ENCODE measurements at places on chromosomes 3 and 15.
A peak's percentile ranks its signal among the peaks of the same experiment; 100 is the strongest.

DNA sequence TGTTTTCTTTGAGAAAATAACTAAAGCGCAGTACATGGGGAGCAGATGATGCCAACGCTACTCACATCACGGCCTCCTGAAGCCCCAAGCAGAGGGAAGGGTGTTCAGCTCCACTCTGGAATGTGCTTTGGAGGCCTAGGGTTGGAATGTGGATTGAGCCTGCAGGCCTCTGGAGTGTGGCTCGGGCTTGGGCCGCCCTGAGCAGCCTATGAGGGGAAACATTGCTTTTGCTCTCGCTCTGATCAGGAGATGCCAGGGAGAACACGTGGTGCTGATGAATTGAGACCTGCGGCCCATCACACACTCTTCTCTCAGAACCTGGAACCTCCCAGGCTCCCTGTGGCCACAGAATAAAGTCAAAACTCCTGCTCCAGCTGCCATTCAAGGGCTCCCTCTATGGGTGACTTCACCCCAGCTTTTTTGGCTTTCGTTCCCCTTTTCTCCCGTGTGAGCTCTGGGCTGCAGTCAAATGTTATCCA, 23.3 kb downstream of the CCDC13 start:
- DNase-seq = no peak

DNA sequence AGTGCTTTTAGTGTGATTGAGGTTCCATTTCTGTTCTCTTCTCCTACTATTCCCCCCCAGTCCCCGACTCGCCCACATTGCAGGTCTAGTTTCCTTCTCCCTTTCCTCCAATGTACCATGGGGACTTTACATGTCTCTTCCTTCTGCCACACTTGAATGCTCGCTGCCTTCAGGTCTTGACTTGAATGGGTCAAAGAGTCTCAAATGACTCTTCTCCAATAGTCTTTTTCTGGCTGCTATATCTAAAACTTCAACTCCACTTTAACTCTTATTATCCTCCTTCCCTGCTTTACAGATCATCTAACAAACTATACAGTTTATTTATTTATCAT, 213.9 kb upstream of the SLC2A2 start:
- no peak for DNase-seq

GRCh38 chr3:100057716-100058575, 56.4 kb downstream of the FILIP1L start:
- no peak for DNase-seq

GRCh38 chr15:88385078-88385700, 82.0 kb downstream of the MRPL46 start:
- no peak for DNase-seq

- no peak for DNase-seq
Measured at GRCh38 chr15:68599560-68600071, 20.8 kb downstream of the CORO2B start.

- no peak for DNase-seq
Measured at GRCh38 chr3:188244395-188244861, 90.5 kb downstream of the LPP start.

DNA sequence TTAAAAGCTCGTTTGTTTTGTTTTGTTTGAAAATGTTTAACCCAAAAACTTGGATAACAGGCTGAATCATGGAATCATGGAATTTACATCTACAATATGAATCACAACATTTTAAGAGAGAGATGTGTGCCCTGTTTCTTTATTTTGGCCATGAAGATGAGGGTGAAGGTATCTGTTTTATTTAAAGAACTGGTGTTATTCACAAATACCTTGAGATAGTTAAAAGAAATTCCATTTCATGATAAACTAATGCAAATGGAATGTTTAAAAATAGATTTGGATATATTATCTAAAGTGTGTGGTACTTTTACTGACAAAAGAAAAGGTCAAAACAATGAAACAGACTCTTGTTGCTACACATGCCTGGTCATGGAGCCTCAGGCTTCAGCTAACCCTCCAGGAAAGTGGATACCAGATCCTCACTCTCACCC, 486.0 kb upstream of the CFAP20DC start:
- no peak for DNase-seq

- no peak for DNase-seq
Measured at GRCh38 chr15:27741226-27741860, 357.8 kb downstream of the OCA2 start.

GRCh38 chr15:43928152-43928551, 101.3 kb downstream of the WDR76 start:
- DNase-seq = no peak

- no peak for DNase-seq
Measured at GRCh38 chr3:172254542-172254941, 193.7 kb downstream of the GHSR start.

DNA sequence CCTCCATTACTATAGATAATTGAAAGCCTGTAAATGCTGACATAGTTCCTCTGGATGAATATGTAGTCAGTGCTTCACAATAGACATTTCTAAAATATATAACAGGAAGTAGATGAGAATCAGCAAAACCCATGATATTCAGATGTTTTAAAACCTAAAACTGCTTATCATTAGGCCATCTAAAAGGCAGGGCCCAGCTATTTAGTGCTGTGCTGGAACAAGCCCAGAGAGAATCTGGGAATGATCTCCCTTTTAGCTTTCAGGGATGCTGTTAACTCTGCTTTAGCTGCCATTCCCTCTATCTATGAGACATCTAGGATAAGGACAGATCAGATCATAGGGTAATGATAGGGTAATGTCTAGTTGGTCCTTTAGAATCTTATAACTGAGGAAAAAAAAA, 106.8 kb downstream of the SLMAP start:
- DNase-seq = no peak

- no peak for DNase-seq
Measured at GRCh38 chr15:52113708-52114107, 1.1 kb upstream of the BCL2L10 start.

- DNase-seq = no peak
Measured at GRCh38 chr3:124636863-124637296, 93.4 kb upstream of the UMPS start.

DNA sequence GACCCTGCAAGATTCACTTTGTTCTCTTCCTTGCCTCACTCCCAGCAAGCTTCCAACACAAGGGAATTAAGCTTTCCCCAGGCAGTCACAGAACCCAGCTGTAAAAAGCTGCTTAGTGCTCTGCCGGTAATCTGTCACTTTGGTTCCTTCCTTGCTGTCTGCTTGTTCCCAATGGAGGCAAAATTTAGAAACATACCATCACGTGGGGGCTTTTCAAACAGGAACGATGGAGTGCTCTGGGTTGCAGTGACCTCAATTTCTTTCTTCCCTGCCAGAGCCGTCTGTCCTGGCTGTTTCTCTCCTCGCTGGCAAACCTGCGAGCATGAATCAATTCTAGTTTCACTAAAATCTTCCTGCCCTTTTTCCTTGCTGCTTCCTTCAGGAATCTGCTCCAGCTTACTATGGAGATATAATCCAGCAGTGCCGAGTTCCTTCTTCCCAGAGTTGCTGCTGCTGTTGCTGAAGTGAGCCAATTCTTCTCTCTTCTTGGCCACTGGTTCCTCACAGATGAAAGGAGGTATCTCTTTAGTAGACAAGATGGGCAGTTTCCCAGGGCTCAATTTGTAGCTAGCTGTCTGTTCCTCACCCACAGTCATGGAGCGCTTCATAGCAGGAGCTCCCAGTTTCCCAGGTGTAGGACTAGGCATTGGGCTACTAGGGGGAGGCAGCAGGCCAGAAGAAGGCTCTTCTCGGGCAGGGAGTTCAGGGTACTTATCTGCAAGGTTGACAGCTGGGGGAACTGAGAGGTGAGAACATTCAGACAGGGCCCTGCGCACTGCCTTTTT, 88.1 kb downstream of the DHX30 start:
- DNase-seq = peak; percentile 47

DNA sequence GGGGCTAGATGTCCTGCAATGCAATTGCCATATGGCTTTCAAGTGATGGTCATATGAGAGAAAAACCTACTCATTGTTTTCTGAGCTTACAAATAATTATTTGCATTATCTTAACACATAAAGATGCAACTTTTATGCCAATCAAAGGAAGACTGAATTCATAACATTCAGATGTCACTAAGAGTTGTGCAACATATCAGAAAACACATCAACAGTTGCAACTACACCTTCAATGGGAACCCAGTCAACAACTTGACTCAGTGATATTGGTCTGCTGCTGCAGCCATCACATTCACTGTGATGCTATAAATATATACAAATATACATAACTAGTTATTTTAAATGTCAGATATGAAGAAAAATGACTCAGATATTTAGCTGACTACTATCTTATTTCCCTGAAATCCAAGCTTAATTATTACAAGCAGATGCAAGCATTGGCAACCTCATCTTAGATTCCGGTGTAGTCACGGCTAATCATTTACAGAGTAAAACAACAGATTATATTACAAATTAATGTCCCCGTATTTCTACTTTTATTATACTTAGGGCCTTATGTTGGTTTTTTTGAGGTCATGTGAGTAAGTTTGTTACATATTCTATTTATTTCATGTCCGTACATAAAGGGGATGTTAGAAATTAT, 23.7 kb downstream of the CNTN3 start:
- DNase-seq = no peak

Data from gastrocnemius medialis (tissue), 4 donors.